MM.1S (cell line): ENCODE measurements at places on chromosomes 3 and 15.
A peak's percentile ranks its signal among the peaks of the same experiment; 100 is the strongest.

- H3K27ac ChIP-seq = no peak overlapping the region
- no peak overlapping the region for H3K4me3 ChIP-seq
- no peaks in the 10 kb centered on the region for H3K4me1 ChIP-seq
- no peaks in the 10 kb centered on the region for H3K36me3 ChIP-seq
These were observed 3.7 kb downstream of the WNT5A start for GRCh38 chr3:55483196-55484095.

- H3K4me3 ChIP-seq = peak within 1 kb of the TSS; percentile 69
- no peaks in the 10 kb centered on the region for H3K27me3 ChIP-seq
- peaks cover 11% of the 10 kb centered on the region for H3K4me1 ChIP-seq
These were observed at the start of gene DLEC1 for GRCh38 chr3:38039101-38039898. Gene DLEC1 (plus strand): TSS chr3:38039208. CDS start chr3:38039226, 18 bp downstream.

- DNase-seq = no peak
- no peaks in the 10 kb centered on the region for H3K4me1 ChIP-seq
- H3K36me3 ChIP-seq = no peaks in the 10 kb centered on the region
- no peak overlapping the region for H3K4me3 ChIP-seq
- peaks cover 100% of the 10 kb centered on the region for H3K27me3 ChIP-seq
These were observed 10.8 kb downstream of the GATA2 start for GRCh38 chr3:128482175-128482574.

DNA sequence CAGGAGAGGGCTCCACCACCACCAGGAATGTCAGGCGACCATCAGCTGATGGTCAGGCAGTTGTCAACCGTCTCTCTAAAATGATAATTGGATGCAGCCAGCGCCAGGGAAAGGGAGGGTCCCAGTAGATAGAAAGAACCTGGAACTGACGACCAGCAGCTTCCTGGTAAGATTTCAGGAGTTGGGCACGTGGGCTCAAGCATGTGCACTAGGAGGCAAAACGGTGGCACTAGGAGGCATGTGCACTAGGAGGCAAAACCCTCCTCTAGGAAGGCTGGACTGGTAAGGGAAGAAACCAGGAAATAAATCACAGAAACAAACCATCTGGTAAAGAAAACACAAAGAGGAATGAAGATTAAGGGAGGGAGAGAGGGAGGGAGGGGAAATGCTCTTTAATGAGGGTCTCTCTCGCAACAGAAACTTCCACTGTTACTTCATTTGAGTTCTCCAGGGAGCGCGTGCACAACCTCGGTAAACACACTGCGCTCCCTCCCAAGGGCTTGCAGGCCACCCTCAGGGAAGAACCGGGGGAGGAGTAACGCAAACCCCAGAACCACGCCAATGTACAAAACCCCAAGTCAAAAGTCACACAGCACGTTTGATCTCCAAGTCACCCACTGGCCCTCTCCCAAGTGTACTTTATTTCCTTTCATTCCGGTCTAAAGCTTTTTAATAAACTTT, 116.7 kb downstream of the XXYLT1 start:
- no peak for DNase-seq
- no peak overlapping the region for H3K27ac ChIP-seq
- no peaks in the 10 kb centered on the region for H3K27me3 ChIP-seq
- no peaks in the 10 kb centered on the region for H3K36me3 ChIP-seq

GRCh38 chr3:58404396-58404795, 29.2 kb downstream of the PDHB start:
- H3K4me3 ChIP-seq = no peak overlapping the region
- no peak for DNase-seq
- H3K36me3 ChIP-seq = no peaks in the 10 kb centered on the region
- no peak overlapping the region for H3K27ac ChIP-seq
- no peaks in the 10 kb centered on the region for H3K4me1 ChIP-seq
